RCC 7860 (cell line): ENCODE measurements at places on chromosomes 3 and 15.
A peak's percentile ranks its signal among the peaks of the same experiment; 100 is the strongest.

DNA sequence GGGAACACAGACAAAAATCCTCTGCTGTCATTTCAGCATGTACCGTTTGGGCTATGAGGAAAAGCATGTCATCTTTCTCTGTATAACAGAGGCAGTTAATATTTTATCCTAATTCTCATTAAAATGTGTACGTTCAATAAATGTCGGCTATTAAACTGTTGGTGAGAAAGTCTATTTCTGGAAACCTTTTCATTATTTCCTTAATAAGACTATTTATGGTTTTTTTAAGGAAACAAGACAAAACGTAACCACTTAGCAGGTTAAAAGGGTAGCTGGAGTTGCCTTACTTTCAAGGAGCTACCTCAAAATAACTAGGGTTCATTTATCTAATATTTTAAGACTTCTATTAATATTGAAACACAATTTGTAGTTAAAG is 1.8 kb upstream of the STT3B start:
- DNase-seq, result no peak

DNA sequence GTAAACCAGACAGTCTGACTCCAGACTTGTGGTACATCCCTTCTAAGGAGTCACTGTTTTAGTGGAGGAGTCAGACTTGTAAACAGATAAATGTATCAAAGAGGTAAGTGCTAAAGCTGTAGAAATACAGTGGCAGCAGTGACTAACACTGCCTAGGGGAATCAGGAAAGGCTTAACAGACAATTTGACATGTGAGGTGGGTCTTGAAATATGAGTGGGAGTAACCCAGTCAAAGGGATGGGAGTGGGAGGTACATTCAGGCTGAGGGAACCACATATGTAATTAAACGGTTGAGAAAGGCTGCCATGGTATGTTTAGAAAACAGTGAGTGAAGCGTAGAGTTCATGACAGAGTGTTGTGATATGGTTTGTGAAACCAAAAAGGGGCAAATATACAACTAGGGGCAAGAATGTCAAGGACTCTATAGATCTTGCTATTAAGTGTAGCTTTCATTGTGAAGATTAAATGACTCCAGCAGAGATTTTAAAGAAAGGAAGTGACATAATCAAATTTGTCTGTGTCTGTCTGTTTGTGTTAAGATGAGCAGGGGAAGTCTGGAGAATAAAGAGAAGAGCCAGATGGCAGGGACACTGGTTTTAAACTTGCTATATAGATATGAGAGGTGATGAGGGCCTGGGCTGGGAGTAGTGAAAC is 11.2 kb upstream of the ALCAM start:
- DNase-seq, result peak; percentile 75

DNA sequence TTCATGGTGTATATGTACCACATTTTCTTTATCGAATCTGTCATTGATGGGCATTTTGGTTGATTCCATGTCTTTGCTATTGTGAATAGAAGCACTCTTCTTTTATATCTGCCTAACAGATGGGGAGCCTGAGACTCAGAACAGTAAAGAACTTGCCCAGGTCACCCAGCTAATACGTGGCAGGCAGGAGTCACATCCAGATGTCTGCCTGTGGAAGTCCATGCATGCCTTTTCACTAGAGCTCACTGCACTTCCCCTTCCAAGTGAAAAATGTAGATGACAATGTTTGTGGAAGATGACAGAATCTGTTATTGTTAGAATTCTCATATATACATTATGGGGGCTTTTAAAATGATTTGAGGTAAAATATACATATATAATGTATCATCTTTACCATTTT is 165.0 kb downstream of the PDZRN3 start:
- no peak for DNase-seq

DNA sequence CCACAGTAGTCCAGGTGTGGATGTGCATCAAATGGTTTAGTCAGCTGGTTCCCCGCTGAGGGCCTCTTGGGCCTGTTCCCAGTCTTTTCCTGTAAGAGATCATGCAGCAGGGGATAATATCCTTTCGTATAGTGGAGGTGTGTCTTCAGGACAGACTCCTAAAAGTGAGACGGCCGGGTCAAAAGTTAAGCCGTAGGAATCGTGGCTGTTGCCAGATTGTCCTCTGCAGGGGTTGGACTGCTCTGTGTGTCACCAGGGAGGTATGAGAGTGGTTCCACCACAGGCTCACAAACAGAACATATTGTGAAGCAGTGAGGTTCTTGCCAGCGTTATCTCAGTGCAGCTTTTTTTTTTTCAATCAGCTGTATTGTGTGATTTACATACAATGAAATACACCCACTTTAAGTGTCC is 95.0 kb downstream of the VGLL4 start:
- peak; percentile 87 for DNase-seq

DNA sequence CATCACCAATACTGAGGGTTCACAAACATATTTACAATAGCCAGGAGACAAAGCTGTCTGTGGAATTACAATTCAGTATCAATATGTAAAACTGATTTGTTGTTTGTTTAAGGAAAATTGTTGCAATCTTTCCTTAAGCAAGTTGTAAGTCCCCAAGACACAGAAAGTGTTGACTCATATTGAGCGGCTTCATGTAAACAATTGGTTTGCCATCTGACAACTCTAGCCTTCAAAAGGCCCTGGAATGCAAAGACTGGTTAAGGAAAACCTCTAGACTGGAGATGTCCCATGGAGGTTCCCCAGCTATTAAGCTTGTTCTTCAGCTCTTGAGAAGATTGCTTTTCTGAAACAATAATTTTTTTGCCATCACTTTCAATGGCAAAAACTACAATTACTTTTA is 283.7 kb upstream of the PROK2 start:
- no peak for DNase-seq

- DNase-seq, result no peak
These were observed 163.7 kb downstream of the PGPEP1L start for GRCh38 chr15:98843844-98844243.

- no peak for DNase-seq
These were observed 27.7 kb upstream of the SMAD3 start for GRCh38 chr15:67037694-67038093.

- DNase-seq, result no peak
These were observed 419.9 kb downstream of the NR2F2 start for GRCh38 chr15:96750361-96750760.
